ENCODE measurements at places on chromosomes 6 and 20. TPM values are rescaled to one million over a fixed set of nuclear protein-coding genes. Genes with fewer than 3 reads are reported as not detected.

The SOX12 gene
- 40.4 TPM for total RNA-seq

- no peak overlapping the region for H3K4me3 ChIP-seq
- H3K36me3 ChIP-seq = no peaks in the 10 kb centered on the region
- no peaks in the 10 kb centered on the region for H3K4me1 ChIP-seq
- no peak overlapping the region for H3K27ac ChIP-seq
These were observed 112.9 kb upstream of the HSF2 start for GRCh38 chr6:122286512-122286911.

DNA sequence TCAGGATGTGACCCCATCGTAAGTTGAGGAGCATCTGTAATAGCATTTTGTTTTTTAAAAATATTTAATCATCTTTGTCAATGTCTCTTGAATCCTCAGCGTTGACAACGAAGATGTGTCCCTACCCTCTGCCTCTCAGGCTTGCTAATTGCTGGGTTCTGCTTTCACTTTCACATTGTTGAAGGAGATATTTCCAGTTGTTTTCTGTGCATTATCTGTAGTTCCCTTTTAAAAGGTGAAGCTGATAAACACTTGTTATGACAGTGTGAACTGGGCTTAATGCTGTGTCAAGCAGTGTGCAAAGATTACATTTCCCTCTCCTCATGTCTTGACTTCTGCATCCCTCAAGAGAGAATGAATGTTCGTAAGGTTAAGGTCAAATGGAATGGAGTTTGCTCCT, 54.9 kb downstream of the CSE1L start:
- no peaks in the 10 kb centered on the region for H3K27me3 ChIP-seq
- H3K36me3 ChIP-seq = peaks cover 57% of the 10 kb centered on the region
- H3K4me1 ChIP-seq = no peaks in the 10 kb centered on the region
- DNase-seq = no peak

DNA sequence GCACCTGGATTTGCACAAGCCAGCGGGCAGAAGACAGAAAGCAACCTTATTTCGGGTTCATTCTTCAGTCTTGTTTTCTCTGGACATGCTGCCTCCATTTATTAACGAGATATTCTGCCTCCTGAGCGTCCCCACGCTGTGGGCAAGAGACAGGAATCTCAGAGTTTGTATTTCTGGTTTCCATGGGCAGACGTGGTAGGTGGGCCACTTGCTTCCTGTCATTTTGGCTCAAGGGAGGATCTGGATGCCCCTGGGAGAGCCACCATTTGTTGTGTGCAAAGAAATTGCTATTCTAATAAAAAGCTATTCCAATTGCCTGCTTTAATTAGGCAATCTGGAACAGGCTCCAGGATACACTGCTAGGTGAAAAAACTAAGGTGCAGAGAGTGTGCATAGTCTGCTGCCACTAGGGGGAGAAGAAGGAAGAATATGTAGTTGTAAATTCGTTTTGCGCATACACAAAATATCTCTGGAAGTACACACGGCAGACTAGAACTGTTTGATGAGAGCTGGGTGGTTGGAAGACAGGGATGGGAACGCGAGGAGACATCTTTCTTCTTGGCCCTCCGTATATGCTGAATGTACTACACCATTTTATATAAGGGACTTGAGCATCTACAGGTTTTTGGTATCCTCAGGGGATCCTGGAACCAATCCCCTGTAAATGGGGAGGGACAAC, 30.1 kb upstream of the SLC16A10 start:
- no peaks in the 10 kb centered on the region for H3K36me3 ChIP-seq
- no peaks in the 10 kb centered on the region for H3K27me3 ChIP-seq
- no peaks in the 10 kb centered on the region for H3K4me1 ChIP-seq
- no peak overlapping the region for H3K4me3 ChIP-seq
- H3K27ac ChIP-seq = no peak overlapping the region

- no peaks in the 10 kb centered on the region for H3K4me1 ChIP-seq
- H3K36me3 ChIP-seq = no peaks in the 10 kb centered on the region
- no peak for DNase-seq
- H3K27me3 ChIP-seq = no peaks in the 10 kb centered on the region
- no peak overlapping the region for H3K4me3 ChIP-seq
- H3K27ac ChIP-seq = no peak overlapping the region
These were observed 297.7 kb downstream of the CDC5L start for GRCh38 chr6:44685213-44685612.

The TCF19 gene
- 15.4 TPM for total RNA-seq

The IRAK1BP1 gene
- 5.4 TPM for total RNA-seq

GRCh38 chr20:16261733-16262273, 311.4 kb downstream of the KIF16B start:
- no peak for DNase-seq
- H3K27ac ChIP-seq = no peak overlapping the region
- H3K4me1 ChIP-seq = no peaks in the 10 kb centered on the region
- no peak overlapping the region for H3K4me3 ChIP-seq
- H3K36me3 ChIP-seq = no peaks in the 10 kb centered on the region

DNA sequence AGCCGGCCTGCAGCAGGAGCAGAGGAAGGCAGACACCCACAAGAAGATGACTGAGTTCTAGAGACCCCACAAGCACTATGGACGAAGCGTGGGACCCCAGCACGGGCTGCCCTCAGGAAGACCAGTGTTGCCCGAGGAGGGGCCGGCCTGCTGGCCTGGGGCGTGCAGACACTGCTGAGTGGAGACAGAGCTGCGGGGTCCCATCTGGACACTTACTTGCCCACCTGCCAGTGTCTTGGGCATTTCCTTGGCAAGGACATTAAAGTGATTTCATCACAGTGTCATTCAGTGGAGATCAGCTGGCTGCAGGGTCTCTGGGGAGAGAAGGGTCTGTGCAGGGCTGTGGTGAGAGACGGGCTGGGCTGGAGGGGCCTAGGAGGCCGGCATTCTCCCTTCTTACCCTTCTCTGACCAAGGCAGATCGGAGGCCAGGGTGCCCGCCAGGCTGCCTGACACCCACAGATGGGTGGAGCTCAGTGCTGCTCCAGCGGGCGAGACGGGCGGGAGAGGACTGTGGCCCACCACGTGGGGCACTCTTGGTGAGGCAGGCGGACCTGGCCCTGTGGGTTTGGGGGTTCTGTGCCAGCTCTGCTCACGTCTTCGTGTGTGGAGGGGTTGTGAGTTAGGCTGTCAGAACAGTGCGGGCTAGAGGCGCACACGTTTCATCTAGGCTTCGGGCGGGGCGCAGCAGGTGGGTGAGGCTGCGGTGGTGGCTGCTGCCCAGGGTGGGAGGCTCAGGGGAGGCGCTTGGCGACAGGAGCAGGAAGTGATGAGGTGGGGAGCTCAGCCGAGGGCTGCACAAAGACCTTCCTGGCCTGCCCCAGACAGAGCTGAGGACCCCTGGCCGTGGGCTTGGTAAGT, at the start of gene LIME1:
TSS of gene LIME1 (plus strand) at position 806 of the 860 bp plus-strand sequence. CDS start 886 bp downstream, outside the sequence.
- H3K4me3 ChIP-seq = peak within 1 kb of the TSS; percentile 52
- no peak for DNase-seq
- H3K27me3 ChIP-seq = no peaks in the 10 kb centered on the region
- peaks cover 40% of the 10 kb centered on the region for H3K4me1 ChIP-seq
- peak within 1 kb of the TSS; percentile 84 for H3K27ac ChIP-seq

- no peak overlapping the region for H3K4me3 ChIP-seq
- DNase-seq = no peak
- no peaks in the 10 kb centered on the region for H3K4me1 ChIP-seq
- no peak overlapping the region for H3K27ac ChIP-seq
- H3K36me3 ChIP-seq = no peaks in the 10 kb centered on the region
These were observed 256.7 kb downstream of the ATXN1 start for GRCh38 chr6:16504609-16505008.

DNA sequence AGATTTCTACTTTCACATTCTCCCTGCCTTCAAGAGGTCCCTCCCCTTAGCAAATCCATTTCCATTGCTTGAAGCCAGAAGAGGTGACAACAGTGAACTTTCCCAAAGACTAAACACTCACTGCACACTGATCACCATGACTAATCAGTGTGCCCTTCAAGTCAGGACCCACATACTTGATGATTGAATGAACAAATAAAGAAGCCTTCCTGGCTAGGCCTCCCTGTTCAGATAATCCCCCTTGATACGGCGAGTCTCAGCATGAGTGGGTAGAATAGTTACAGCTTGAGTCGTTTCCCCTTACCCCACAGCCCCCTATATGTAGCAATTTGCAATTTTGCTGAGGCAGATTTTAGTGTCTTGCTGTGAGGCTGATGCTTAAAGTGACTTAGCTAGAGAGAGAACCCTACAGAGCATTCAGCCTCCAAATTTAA, 102.2 kb downstream of the UNC5CL start:
- H3K27ac ChIP-seq = no peak overlapping the region
- peaks cover 5% of the 10 kb centered on the region for H3K4me1 ChIP-seq
- no peak overlapping the region for H3K4me3 ChIP-seq
- DNase-seq = no peak

The COL12A1 gene
- 23.5 TPM for total RNA-seq

- no peaks in the 10 kb centered on the region for H3K4me1 ChIP-seq
- H3K36me3 ChIP-seq = no peaks in the 10 kb centered on the region
- no peaks in the 10 kb centered on the region for H3K27me3 ChIP-seq
- H3K4me3 ChIP-seq = no peak overlapping the region
These were observed 98.1 kb upstream of the VSTM2L start for GRCh38 chr20:37804584-37805566.

GRCh38 chr6:124066946-124067552, 263.4 kb downstream of the NKAIN2 start:
- peaks cover 2% of the 10 kb centered on the region for H3K27me3 ChIP-seq
- no peaks in the 10 kb centered on the region for H3K36me3 ChIP-seq
- DNase-seq = no peak
- no peak overlapping the region for H3K4me3 ChIP-seq
- no peaks in the 10 kb centered on the region for H3K4me1 ChIP-seq

DNA sequence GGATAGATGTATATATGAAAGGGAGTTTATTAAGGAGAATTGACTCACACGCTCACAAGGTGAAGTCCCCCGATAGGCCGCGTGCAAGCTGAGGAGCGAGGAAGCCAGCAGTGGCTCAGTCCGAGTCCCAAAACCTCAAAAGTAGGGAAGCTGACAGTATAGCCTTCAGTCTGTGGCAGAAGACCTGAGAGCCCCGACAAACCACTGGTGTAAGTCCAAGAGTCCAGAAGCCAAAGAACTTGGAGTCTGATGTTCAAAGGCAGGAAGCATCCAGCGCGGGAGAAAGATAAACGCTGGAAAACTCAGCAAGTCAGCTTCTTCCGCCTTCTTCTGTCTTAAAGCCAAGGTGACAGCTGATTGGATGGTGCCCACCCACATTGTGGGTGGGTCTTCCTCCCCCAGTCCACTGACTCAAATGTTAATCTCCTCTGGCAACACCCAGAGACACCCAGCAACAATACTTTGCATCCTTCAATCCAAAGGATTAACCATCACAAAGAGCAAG, 102.6 kb upstream of the GJE1 start:
- H3K27me3 ChIP-seq = no peaks in the 10 kb centered on the region
- H3K36me3 ChIP-seq = no peaks in the 10 kb centered on the region
- H3K4me3 ChIP-seq = no peak overlapping the region
- H3K4me1 ChIP-seq = no peaks in the 10 kb centered on the region

DNA sequence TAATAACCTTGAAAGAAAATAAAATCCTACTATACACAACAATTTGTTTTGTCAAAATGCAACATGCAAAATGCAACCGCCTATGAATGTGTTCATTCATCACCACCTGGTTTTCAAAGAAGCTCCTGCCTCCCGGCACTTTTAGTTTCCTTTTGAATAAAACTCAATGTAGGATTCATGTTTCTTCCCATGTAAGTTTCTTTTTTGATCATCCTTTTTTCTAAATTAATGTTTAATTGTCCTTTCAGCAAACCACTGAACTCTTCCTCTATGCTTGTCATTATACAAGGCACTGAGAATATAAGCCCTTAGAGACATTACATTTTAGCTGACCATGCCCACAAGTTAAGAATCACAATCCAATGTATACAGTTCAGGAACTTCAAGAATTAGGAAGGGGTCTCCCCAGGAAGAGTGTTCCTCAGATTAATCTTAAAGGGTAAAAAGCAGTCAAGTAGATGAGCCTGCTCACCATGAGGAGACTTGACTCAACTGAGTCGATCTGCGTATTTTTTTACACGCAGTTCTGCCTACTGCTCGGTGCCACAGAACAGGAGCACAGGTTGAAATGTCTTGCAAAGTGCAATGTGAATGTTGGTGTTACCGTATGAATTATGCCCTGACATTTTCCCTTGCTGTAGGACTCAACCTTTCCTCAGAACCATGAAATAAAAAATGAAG, 7.2 kb upstream of the THEMIS start:
- no peak overlapping the region for H3K27ac ChIP-seq
- H3K36me3 ChIP-seq = no peaks in the 10 kb centered on the region
- H3K27me3 ChIP-seq = no peaks in the 10 kb centered on the region
- no peak overlapping the region for H3K4me3 ChIP-seq
- DNase-seq = no peak

DNA sequence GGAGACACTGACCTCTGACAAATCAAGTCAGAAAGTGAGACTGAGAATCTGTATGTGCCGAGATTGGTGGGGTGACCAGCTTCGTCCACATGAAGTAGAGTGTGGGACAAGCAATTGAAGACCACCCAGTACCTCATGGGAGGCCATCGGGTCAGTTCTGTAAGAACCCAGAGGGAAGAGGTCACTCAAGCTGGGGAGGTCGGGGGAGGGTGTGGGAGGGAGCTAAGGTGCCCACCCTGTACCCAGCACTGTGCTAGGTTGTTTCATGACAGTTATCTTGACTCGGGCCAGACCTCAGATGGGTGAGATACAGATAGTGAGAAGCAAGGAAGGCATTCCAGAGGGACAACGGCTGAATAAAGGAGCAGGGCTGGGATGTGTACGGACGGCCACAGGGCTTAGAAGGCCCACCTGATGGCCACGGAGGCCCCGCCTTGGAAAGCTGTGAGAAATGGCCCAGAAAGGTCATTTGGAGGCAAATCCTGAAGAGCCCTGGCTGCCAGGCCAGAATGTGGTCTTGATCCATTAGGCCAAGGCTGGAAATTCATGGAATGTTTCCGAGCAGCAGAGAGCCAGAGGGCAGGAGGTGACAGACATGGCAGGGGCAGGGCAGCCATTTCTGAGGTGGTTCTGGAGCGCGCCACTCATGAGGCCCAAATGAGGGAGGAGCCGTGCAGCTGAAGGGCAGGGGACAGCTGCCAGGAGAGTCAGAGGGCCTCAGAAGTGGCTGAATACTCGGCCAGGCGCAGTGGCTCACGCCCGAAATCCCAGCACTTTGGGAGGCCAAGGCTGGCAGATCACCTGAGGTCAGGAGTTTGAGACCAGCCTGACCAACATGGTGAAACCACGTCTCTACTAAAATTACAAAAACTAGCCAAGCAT, 7.7 kb downstream of the MMP24OS start:
- no peaks in the 10 kb centered on the region for H3K36me3 ChIP-seq
- H3K4me3 ChIP-seq = no peak overlapping the region
- no peak overlapping the region for H3K27ac ChIP-seq
- peaks cover under 1% of the 10 kb centered on the region for H3K4me1 ChIP-seq
- no peaks in the 10 kb centered on the region for H3K27me3 ChIP-seq
- no peak for DNase-seq

GRCh38 chr6:165052561-165053480, 256.6 kb downstream of the C6orf118 start:
- no peak for DNase-seq
- H3K27ac ChIP-seq = no peak overlapping the region
- H3K4me3 ChIP-seq = no peak overlapping the region
- H3K36me3 ChIP-seq = no peaks in the 10 kb centered on the region
- H3K27me3 ChIP-seq = no peaks in the 10 kb centered on the region

Data from HCT116 (cell line).